ENCODE measurements at places on chromosomes 3 and 15.

DNA sequence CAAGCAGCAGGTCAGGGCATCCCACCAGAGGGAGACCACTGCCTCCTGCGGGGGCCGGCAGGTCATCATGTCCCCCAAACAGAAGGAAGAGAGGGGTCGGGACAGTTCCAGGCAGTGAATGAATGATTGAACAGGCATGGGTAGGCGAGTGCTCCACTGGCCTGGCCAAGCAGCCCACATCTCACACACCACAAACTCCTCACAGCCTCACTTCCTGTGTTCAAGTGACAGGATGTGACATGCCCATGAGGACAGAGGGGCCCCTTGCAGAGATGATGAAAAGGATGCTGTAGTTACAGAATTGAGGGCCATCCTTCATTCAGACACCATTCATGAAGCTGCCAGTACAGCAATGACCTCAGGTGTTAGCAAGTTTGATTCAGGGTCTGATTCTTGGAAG, 3.7 kb downstream of the IQSEC1 start:
- no peak for DNase-seq

GRCh38 chr3:37952564-37952963, 38.0 kb upstream of the VILL start:
- no peak for DNase-seq

DNA sequence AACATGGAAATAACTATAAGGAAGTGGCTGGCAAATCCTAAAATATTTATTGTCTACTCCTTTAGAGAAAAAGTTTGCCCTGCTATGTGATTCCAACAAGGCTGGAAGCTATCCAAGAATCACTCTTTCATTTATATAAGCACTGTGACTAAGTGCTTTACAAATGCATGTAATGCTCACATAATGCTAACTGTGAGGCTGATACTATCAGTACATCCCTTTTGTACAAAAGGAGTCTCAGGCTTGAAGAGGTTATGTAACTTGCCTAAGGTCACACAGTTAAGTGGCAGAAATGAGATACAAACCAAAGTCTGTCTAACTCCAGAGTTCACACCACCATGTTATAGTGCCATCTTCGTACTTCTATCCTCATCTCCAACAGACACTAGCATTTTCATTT, 17.0 kb downstream of the TOPBP1 start:
- DNase-seq: no peak

- no peak for DNase-seq
Measured at GRCh38 chr3:139894643-139894989, 40.4 kb upstream of the CLSTN2 start.

DNA sequence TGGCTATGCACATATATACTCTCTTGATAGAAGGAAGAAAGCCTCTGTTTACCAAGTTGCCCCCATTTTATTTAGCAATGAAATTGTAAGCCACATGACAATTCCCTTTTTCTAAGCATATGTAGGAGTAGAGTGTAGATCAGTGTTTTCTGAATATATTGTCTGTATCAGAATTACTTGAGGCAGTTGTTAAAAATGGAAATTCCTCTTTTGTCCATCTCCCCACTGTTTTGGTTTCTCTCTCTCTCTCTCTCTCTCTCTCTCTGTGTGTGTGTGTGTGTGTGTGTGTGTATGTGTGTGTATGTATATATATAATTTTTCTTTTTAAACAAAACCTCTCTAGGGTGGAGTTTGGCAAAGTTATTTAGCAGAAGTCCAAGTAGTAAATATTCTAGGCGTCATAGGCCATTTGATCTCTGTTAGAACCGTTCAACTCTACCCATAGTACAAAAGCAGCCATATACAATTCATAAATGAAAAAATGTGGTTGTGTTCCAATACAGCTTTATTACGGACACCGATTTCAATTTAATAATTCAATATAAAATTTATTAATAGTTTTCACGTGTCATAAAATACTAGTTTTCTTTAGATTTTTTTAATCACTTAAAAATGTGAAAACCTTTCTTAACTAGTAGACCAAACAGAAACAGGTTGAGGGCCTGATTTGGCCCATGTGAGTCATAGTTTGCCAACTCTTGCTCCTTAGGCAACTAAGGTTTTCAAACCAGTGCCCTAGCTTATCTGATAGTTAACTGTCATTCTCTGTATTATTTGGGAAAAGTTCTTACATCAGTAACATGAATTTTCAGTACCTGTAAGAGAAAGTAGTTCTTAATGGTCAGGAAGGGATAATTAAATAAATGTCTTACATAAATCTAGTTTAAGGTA, 39.8 kb downstream of the UBE2E1 start:
- DNase-seq: no peak

- no peak for DNase-seq
Measured at GRCh38 chr3:77179762-77180161, 139.9 kb downstream of the ROBO2 start.

DNA sequence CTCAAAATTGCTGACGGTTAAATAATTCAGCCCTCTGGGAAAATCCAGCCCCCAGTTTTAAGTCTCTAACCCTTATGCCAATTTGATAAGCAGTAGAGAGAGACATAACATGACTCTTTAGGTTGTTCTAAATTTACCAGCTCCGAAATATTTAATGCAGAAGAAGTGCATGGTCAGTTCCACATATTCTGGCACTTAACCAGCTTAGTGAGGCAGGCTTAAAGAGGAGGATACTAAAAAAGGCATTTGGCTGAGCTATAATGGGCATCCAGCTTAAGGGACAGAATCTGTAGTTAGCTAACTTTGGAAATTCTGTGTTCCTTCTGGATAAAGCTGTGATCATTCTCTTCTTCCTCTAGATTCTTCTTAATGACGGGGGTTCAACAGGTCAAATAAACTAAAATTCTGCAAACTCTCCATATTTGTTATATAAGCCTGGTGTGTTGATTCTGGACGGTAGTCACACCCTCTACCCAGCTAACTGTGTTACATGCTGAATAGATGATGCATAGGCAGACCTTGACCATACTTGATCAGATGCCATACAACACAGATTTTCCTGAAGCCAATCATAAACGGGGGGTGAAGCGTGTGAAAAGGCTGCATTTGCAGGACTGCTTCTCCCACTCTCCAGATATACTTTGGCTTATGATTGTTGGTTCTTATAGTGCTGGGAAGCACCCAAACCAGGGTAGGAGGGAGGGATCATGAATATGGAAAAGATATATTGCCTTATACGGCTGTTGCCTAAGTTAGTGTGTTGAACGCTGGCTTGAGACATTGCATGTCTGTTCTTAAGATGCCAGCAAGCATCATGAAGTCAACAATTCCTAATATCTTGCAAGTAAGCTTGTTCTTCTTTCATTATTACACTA, 118.4 kb downstream of the FGF12 start:
- no peak for DNase-seq

GRCh38 chr3:156418428-156418827, 136.5 kb downstream of the SSR3 start:
- DNase-seq: no peak

DNA sequence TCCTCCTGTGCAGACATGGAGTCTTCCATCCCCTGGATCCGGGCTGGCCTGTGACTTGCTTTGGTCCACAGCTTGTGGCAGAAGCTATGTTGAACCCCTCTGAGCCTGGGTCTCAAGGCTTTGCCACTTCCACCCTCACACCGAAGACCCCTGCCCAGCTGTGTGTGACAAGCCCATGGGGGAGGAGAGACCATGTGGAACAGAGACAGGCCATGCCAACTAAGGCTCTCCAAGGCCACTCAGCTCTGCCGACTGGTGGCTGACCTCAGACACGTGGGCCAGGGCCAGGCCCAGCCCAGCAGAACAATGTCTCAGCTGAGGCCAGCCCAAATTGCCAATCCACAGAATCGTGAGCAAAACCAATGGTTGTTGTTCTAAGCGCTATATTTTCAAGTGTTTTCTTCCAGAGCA, 16.4 kb upstream of the CFAP100 start:
- DNase-seq: no peak

GRCh38 chr15:57418635-57419034, 42.3 kb downstream of the CGNL1 start:
- DNase-seq: no peak

- DNase-seq: no peak
Measured at GRCh38 chr3:117723825-117724224, 1014.2 kb downstream of the TUSC7 start.

DNA sequence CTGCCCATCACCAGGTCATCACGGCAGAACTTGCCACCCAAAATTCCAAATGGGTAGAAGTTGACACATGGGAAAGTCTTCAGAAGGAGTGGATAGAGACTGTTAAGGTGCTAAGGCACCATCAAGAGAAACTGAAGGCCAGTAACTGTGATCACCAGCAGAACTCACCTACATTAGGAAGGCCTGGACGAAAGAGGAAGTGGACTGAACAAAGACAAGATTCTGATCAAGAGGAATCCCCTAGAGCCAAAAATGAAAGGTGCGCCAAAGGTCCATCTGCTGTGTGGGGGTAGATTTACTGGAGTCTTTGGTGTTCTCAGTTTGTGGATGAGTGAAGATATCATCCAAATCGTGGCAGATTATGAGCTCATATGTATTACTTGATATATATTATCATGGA, 46.3 kb upstream of the P3H2 start:
- DNase-seq: no peak

DNA sequence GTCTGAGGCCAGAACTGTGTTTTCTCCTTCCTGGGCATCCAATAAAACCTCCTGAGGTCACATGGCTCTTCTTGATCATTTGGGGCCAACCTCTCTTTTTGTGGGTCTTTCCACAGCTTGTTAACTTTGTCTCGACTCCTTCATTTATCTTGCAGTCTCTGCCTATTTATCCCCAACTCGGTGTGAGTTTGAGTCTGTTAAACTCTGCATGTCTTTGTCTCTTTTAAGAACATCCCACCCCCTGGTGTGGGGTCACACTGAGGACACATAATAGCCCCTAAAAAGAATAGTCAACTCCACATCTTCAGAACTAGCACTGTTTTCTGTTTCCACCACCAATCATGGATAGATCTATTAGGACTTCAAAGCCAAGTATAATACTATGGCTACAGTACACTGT, 187.2 kb downstream of the TLE3 start:
- DNase-seq: no peak

Measured in Caco-2 (cell line).